ENCODE measurements at places on chromosomes 11 and 22.

DNA sequence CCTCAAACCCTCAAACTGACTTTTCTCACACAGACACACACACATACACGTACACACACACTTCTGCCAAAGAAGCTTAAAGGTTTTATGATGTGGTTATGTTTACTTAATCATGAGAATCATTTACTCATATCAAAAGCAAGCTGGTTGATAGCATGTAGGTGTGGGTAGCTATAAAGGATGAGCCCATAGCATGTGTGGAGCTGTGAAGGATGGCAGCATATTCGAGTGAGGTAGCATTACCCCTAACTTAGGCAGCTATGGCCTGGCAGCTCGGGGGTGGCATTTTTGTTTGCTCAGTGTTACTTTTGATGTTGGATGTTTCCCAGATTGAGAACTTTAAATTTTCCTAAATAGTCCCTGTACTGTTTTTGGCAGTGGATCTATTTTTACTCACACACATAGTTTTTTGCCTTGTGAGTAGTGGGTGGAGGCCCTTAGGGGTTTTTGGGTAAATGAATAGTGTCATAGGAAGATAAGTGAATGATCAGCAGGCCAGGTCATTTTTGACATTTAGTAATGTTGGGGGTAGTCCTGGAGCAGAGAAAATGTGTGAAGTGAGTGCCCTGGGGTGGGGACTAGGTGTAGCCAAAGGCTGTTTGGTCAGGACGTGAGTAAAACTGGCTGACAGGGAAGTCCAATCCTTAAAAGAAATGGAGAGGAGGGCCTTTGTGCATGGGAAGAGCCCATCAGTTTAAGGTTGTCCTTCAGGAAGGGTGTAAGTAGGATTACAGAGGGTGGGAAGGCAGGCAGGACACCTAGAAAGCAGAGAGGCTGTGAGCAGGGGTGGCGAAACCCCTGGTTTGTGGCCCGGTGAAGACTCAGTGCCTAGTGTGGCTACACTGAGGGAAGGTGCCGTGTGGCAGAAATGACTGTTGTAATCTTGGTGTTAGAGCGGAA lies 7.1 kb downstream of the YWHAH start:
- H3K4me3 ChIP-seq: no peak overlapping the region
- peaks cover 11% of the 10 kb centered on the region for H3K4me1 ChIP-seq
- H3K27me3 ChIP-seq: no peaks in the 10 kb centered on the region
- H3K36me3 ChIP-seq: no peaks in the 10 kb centered on the region
- DNase-seq: no peak
- H3K27ac ChIP-seq: peak overlapping the region; percentile 53

DNA sequence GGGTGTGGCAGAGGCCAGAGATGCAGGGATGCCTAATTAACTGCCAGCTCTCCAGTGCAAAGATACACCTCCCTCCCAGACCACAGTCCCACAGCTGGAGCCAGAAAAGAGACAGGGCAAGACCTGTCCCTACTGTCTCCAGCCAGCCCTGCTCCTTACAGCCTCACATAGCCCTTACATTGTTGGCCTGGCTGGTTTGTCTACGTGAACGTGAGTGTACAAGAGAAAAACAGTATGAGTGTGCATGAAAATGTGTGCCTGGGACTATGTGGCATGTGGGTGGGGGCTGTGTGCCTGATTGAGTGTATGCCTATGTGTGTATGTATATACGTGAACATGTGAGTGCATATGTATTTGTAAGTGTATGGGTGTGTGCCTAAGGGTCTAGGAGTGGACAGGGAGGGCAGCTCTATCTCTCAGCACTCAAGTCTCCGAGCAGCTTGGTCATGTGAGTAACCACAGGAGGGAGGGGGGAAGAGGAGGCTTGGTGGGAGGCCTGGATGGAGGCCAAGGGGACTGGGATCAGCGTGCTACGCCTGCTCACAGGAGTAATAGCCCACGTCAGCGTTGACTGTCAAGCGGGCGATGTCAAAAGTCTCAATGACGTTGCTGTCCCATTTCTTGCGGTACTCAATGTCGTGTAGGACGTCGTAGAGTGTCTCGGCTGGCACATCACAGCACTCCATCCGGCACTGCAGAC lies 6.6 kb upstream of the ARAP1 start:
- H3K36me3 ChIP-seq: no peaks in the 10 kb centered on the region
- H3K4me3 ChIP-seq: no peak overlapping the region
- H3K27ac ChIP-seq: peak overlapping the region; percentile 57
- H3K27me3 ChIP-seq: no peaks in the 10 kb centered on the region
- peak; percentile 69 for DNase-seq

DNA sequence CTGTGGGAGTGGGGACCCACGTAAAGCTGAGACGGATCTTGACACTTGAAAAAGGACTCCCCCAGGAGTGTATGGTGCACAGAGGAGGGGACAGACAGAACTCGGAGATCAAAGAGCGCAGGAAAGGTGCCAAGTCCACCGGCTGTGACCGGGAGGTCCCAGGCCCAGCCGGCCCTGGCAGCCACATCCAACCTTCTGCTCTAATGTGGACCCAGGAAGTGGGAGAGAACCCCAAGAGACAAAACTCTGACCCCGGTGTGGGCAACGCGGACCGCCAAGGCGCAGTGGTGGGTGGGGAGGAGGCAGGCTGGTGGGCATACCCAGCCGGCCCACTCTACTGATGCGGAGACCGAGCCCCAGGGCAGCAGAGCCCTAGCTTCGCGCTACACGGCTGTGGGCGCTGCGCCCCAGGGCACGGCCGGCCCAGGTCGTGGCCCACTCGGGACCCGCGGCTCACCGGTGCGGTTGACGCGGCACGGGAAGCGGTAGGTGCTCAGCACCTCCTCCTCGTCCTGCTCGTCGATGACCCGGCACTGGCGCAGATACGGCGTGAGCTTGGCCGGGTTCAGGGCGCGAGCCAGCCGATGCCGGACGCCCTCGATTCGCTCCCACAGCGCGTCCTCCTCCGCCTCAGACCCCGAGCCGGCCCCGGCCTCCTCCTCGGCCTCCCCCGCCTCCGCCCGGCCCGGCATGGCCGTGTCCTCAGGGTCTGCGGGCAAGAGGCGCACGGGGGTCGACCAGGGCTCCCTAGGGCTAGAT lies 527 bp downstream of the CARD10 start:
- H3K27ac ChIP-seq: peak overlapping the region; percentile 79
- peaks cover 6% of the 10 kb centered on the region for H3K4me1 ChIP-seq
- DNase-seq: no peak
- H3K4me3 ChIP-seq: peak overlapping the region; percentile 82

GRCh38 chr11:63858628-63859550 lies 20.0 kb downstream of the MARK2 start:
- no peaks in the 10 kb centered on the region for H3K36me3 ChIP-seq
- no peak overlapping the region for H3K4me3 ChIP-seq
- H3K4me1 ChIP-seq: peaks cover 18% of the 10 kb centered on the region
- H3K27me3 ChIP-seq: no peaks in the 10 kb centered on the region
- DNase-seq: peak; percentile 79

- no peaks in the 10 kb centered on the region for H3K4me1 ChIP-seq
- H3K27me3 ChIP-seq: no peaks in the 10 kb centered on the region
- H3K27ac ChIP-seq: no peak overlapping the region
- no peaks in the 10 kb centered on the region for H3K36me3 ChIP-seq
- DNase-seq: no peak
These were observed 8.4 kb downstream of the P2RY2 start for GRCh38 chr11:73226297-73227006.

- no peaks in the 10 kb centered on the region for H3K4me1 ChIP-seq
- no peak overlapping the region for H3K4me3 ChIP-seq
- H3K27me3 ChIP-seq: no peaks in the 10 kb centered on the region
- H3K36me3 ChIP-seq: no peaks in the 10 kb centered on the region
- H3K27ac ChIP-seq: no peak overlapping the region
These were observed 52.7 kb downstream of the PHF21B start for GRCh38 chr22:44956840-44957767.

DNA sequence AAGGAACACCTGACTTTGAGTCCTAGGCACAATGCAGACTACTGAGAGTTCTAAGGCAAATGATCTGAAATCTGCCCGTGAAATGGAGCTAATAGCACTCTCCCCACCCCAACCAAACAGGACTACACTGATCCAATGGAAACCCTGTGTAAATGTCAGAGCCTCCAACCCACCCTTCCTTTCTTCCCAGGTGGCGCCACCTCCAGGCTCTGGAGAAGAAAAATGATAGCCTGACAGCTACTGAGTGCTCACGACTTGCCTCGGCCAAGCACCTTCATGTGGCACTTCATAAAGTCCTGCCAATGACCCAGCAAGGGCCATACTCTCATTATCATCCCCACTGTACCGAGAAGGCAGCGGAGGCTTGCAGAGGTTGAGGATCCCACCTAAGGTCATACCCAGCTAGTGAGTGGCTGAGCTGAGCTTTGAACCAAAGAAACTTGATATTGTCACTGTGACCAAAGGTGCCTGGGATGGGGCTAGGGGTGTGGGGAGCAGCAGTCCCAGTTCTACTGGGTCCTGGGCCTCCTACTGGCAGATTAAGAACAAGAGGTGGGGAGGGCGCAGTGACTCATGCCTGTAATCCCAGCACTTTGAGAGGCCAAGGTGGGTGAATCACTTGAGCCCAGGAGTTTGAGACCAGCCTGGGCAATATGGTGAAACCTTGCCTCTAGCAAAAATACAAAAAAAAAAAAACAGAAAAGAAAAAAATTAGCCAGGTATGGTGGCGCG lies 20.5 kb downstream of the TST start:
- H3K4me1 ChIP-seq: no peaks in the 10 kb centered on the region
- no peaks in the 10 kb centered on the region for H3K36me3 ChIP-seq
- no peak for DNase-seq
- no peaks in the 10 kb centered on the region for H3K27me3 ChIP-seq
- no peak overlapping the region for H3K4me3 ChIP-seq
- no peak overlapping the region for H3K27ac ChIP-seq

GRCh38 chr22:34427436-34427835 lies 507.2 kb upstream of the LARGE1 start:
- H3K27me3 ChIP-seq: no peaks in the 10 kb centered on the region
- no peaks in the 10 kb centered on the region for H3K36me3 ChIP-seq
- no peak overlapping the region for H3K27ac ChIP-seq
- no peaks in the 10 kb centered on the region for H3K4me1 ChIP-seq
- no peak for DNase-seq

DNA sequence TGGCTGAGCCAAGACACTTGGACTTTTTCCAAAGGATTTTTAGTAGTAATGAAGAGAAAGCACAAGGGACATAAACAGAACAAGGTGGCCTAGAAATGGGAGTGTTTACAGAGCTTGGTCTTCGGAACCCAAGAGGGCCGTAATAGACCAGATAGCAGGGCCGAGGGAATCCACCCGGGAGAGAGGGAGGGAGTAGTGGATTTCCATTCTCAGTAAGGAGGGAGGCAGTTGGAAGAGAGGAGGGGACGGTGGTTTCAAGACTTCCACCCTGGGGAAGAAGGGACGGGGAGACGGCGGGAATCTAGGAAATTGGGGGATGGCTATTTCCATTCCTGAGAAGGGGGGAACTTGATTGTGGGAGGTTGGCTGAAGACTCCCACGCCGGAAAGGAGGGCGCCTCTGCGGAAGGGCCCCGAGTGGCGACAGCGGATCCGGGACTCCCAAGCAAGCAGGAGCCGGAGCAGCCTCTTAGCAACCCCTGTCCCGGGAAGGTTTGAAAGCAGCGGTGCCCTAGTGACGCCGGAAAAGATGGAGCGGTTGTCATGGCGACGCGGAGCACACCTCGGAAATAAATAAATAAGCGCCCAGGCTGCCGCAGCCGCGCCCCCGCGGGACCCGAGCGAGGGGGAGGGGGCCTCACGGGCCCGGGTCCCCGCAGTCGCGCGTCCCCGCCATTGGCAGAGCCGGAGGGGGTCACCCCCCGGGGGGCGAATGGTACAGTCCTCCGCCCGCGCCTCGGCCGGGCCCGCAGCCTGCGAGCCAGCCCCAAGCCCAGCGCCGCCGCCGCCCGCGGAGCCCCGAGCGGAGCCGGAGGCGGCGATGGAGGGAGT lies 31.6 kb downstream of the EIF3F start:
- H3K4me1 ChIP-seq: peaks cover 12% of the 10 kb centered on the region
- H3K27me3 ChIP-seq: peaks cover 68% of the 10 kb centered on the region
- peak; percentile 77 for DNase-seq

GRCh38 chr11:126499131-126499752 lies 143.8 kb downstream of the ST3GAL4 start:
- no peak overlapping the region for H3K27ac ChIP-seq
- no peak overlapping the region for H3K4me3 ChIP-seq
- DNase-seq: no peak
- H3K27me3 ChIP-seq: peaks cover 43% of the 10 kb centered on the region
- H3K4me1 ChIP-seq: no peaks in the 10 kb centered on the region

- H3K36me3 ChIP-seq: no peaks in the 10 kb centered on the region
- peaks cover 32% of the 10 kb centered on the region for H3K4me1 ChIP-seq
- H3K27me3 ChIP-seq: no peaks in the 10 kb centered on the region
- H3K27ac ChIP-seq: peak overlapping the region; percentile 86
- DNase-seq: no peak
These were observed 62.7 kb upstream of the AMOTL1 start for GRCh38 chr11:94705419-94705818.

DNA sequence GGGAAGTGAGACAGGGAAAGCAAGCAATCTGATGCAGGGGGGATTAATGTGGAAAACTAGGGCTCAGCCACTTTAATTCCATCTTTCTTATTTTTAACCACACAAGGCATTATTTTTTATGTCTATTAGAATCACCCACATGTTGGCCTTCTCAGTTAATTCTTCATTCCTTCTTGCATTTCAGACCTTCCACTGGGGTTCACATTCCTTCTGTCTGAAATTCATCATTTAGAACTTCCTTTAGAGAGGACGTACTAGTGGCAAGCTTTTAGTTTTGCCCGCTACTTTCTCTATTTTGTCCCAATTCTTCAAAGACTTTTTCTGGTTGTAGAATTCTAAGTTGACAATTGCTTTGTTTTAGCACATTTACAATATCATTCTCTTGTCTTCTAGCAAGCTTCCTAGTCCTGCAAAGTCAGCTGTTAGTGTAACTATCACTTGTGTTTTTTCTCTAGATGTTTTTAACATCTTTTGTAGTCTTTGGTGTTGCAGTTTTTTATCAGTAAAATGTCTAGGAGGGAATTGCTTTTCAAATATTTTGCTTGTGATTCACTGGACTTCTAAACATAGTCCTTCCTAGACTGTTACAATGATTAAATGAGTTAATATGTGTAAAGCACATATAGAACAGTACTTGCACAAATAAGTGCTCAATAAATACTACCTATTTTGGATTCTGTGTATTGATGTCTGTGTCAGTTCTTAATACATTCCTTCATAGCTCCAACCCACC lies 5.5 kb upstream of the NNMT start:
- DNase-seq: no peak
- H3K4me1 ChIP-seq: peaks cover 3% of the 10 kb centered on the region
- H3K27me3 ChIP-seq: no peaks in the 10 kb centered on the region

DNA sequence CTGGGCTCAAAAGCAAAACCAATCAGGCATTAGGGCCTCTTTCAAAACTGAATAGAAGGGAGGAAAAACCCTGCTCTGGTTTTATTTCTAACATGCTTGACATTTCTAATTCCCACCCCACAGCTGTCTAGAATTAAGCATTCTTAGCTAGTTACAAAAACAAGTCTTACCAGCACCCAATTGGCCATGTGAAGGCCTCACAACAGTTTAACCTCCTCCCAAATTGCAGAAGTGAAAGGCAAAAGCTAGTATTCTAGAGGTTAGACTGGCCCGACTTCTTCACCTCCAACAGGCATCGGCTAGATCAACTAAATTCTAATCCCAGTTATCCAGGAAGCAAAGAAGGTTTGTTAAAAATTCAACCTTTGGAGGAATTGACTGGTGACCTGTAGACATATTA lies 6.5 kb downstream of the SF1 start:
- DNase-seq: no peak
- H3K36me3 ChIP-seq: no peaks in the 10 kb centered on the region
- H3K27me3 ChIP-seq: no peaks in the 10 kb centered on the region

GRCh38 chr11:69775163-69775755 lies at the start of gene FGF4:
Gene FGF4, minus strand, starts transcription at chr11:69775341. Its CDS starts 257 bp downstream, at chr11:69775084.
- H3K27ac ChIP-seq: no peak within 1 kb of the TSS
- no peaks in the 10 kb centered on the region for H3K4me1 ChIP-seq
- no peaks in the 10 kb centered on the region for H3K36me3 ChIP-seq
- DNase-seq: no peak

- DNase-seq: no peak
- peaks cover under 1% of the 10 kb centered on the region for H3K4me1 ChIP-seq
- no peaks in the 10 kb centered on the region for H3K36me3 ChIP-seq
- no peak overlapping the region for H3K27ac ChIP-seq
These were observed 61.5 kb downstream of the MIAT start for GRCh38 chr22:26718905-26719304.
